AG08395 (cell line): ENCODE measurements at places on chromosomes 16 and 17.
A peak's percentile ranks its signal among the peaks of the same experiment; 100 is the strongest.

DNA sequence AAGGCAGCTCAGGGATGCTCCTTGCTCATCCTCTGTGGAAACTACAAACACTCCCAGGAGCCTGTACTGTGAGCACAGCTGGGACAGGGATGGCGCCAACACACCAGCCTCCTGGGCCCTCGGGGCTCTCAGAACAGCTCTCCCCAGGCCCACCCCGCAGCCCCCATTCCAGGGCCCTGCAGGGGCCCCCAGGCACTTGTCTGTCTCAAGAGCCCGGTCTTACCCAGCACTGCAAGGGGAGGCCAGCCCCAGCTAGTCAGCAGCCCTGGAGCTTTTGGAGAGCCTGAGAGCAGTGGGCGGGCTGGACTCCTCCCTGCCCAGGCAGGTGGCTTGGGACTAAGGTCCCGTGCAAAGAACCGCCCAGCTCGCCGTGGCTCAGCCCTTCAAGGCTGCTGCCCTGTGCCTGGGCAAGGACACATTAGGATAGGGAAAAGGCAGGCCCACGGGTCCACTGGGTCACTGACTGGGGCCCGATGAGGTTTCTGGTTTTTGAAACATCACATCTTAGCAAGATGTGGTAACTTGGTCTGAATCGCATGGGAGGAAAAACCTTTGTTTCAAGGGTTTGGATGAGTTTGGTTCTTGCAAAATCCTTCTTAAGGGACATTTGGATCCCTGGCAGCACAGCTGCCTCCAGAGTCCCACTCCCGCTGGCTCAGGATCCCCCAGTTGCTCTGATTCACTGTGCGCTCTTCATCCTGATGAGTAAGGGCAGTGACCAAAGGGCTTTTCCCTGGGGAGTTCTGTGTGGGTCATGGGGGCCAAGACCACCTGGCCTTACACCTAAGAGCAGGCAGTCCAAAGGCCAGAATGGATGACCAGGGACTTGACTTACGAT lies 2.8 kb downstream of the DNASE1L2 start:
- no peak for DNase-seq

DNA sequence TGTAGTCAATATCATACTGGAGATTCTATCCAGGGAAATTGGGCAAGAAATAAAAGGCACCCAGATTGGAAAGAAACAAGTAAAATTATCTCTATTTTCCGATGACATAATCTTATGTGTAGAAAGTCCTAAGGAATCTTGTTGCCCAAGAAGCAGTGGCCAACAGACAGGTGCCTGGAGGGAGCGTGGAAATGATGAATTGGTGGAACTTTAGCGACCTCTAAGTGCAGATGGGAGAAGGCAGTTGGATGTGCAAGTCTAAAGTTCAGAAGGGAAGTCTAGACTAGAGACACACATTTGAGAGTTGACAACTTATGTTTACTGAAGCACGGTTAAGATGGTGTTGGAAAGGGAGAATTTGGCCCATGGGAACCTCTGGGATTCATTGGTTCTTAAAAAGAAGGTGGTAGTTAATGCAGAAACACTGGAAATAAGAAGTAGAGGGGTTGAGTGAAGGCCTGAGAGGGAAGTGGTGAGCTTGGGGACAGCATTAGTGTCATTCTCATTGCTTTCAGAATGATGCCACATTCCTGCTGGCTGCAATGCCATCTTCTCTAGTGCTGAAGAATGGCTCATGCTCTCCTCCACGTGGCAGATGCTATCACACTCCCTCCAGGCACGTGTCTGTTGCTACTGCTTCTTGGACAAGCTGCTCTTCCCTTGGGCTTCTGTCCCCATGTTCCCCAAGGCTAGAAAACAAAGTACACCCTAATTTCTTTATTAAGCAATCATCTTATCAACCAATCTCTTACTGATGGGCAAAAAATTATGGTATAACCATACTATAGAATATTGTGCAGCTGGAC lies 24.0 kb downstream of the TAT start:
- DNase-seq, result no peak

GRCh38 chr17:63850401-63850800 lies 7.9 kb upstream of the SMARCD2 start:
- DNase-seq, result no peak

DNA sequence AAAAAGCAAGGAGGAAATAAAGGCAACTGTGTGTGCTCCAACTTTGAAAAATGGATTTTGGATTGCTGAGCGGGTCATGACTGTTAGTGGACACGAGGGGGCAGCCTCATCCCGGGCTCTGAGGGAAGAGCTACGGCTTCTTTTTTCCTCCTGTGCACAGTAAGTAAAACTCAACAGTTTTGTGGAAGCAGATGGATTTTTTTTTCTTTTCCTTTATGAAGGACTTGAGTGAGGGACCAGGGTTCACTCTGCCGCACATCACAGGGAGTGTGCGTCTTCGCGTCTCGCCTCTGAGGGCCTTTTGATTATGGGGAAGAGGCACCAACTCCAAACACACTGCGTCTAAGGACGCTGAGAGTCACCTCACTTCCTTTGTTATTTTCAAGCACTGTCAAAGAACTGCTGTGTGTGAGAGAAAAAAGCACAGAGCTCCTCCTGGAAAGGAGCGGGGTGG lies 80.3 kb upstream of the GOT2 start:
- DNase-seq, result peak; percentile 74

DNA sequence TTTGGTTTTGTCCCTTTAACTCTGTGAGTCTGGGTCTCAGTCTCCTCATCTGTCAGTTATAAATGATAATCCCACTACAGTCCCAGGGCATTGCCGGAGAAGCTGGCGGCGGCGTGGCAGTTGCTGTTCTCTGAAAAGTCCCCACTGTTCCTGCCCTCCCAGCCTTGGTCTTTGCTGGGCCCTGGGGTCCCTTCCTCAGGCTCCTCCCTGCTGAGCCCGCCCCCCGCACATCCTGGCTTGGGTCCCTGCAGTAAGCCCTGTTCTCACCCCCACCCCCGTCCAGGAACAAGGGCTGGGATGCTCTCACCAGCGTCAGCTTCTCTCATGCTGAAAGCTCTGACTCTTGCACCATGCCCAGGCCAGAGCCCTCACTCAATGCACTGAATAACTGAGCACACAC lies 35.3 kb upstream of the PEMT start:
- DNase-seq, result no peak

DNA sequence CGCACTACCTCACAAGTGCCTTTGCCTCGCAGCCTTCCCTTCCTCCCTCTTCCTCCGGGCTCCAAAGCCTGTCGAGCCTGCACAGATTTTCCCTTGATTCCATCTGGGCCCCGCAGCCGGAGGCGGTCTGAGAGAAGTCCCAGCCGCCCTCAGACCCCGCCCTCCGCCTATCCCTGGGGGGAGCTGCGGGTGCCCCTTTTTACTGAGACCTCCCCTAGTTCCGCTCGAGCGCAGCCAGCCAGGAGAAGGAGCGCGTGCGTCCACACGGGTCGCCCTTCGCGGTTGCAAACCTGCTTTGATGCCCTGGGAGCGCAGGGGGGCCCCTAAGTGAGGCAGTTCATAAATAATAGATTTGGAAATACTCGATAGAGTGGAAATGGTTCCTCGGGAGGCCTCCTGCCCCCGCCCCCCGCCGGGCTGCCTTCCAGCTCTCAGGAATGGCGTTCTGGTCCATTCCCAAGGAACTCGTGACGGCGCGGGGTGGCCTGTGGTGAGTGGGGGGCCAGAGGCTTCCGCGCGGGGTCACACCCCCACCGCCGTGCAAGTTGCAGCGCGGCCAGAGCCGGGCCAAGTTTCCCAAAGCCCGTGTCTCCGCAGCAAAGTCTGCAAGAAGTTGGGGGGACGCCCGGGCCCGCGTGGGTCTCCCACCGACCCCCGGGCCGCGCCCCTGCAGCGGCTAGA lies 610 bp downstream of the C16orf74 start:
- peak; percentile 43 for DNase-seq

GRCh38 chr17:38922538-38923297 lies 2.7 kb upstream of the LASP1NB start:
- DNase-seq, result peak; percentile 40

DNA sequence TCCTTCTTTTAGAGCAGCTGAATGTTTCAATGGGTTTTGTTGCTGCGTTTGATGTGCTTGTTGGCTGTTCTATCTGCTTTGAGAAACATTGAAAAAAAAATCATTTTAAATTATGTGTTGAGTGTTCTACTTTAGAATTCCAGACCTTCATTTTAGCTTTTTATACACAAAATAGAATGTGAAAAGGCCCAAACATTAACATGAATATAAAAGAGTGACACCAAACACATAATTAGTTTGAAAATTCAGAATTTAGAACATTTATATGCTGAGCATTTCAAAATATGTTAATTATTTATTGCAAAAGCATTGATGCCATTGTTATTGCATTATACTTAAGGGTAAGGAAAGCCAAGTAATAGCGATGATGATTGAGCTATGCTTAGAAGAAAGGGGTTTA lies 2.9 kb downstream of the NFAT5 start:
- DNase-seq, result no peak

DNA sequence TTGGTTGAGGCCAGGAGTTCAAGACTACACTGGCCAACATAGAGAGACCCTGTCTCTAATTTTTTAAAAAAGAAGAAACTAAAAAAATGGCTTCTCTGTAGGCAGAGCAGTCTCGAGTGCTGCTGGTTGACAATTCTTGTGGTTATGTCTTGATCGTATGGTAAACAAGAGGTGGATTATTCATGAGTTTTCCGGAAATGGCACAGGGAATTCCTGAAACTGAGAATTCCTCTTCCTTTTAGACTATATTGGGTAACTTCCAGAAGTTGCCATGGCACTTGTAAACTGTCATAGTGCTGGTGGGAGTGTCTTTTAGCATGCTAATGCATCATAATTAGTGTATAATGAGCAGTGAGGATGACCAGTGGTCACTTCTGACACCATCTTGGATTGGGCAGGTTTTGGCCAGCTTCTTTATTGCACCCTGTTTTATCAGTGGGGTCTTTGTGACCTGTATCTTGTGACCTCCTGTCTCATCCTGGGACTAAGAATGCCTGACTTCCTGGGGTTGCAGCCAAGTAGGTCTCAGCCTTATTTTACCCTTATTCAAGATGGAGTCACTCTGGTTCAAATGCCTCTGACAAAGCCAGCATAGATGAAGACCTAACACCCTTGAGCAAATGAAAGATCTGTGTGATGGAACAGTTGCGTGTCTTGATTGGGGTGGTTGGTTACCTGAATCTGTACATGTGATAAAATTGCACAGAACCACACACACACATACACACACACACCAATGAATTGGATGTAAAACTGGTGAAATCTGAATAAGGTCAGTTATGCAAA lies 30.2 kb downstream of the BMERB1 start:
- DNase-seq, result no peak

- DNase-seq, result no peak
Observed at GRCh38 chr17:82232322-82232820, 3.5 kb downstream of the SLC16A3 start.

DNA sequence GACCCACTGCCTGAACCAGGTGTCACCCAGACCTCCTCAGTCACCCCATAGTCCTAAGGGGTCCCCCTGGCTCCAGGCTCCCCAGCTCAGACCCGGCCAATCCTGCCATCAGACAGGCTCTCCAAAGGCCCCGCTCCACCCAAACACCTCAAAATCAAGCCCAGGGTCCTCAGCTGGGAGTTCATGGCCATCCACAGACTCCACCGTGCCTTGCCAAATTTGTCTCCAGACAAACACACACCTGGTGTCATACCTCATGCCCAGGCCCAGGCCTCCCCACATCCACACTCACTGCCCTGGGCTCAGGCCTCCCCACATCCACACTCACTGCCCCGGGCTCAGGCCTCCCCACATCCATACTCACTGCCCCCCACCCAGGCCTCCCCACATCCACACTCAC lies 12.5 kb downstream of the RPH3AL start:
- DNase-seq, result no peak

DNA sequence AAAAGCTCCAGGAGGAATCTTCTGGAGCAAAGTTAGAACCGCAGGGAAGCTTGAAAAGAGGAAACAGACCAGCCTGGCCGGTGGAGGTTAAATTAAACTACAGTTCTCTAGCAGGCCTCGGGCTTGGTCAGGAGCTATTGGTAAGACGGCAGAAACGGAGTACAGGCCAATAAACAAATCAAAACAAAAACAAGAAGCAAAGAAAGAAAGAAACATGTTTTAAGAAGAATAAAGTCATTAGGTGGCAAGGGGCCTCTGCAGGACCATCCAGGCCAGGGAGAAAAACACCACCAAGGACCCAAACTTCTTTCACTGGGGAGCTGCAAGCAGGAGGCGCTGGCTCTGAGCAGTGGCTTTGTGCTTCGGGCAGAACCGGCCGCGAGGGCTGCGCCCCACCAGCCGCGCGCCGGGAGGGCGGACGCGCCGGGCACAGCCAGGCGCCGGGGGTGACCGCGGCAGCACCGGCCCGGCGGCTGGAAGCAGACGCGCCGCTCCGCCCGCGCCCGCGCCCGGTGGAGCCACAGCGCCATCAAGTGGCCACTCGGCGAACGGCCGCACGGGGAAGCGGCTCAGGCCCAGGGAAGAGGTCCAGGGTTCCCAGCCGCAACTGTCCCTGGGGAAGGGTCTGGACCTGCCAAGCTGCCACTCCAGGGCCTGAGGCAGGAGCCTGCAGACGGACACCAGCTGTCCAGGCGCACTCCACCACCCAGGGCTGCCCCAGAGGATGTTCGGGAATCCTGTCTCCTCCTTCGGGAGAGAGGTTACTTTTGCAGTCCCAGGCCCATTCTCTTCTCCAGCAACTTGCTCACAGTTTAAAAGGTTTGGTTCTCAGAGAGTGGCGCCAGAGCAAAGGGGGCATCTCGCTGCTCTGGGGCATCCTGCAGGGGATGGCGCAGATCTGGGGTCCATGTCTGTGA lies 419.4 kb downstream of the SOX9 start:
- peak; percentile 91 for DNase-seq

DNA sequence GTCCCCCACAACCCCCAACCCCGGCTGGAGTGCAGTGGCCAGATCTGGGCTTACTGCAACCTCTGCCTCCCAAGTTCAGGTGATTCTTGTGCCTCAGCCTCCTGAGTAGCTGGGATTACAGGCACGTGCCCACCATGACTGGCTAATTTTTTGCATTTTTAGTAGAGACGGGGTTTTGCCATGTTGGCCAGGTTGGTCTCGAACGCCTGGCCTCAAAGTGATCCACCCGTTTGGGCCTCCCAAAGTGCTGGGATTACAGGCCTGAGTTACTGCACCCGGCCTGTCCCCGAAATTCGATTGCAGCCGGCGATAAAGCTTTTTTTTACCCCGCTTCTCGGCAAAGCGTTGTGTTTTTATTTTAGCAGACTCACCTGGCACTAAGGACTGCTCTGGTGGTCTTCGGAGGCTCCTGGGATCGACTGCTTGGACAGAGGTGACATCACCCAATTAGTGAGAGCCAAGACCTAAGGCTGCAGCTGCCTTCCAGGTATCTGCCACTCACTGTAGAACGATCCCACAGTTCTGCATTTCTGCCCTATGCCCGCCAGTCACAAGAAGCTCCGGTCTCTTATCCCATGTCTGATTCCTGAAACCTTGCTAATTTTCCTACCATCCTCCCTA lies 82.2 kb upstream of the ARL4D start:
- DNase-seq, result no peak

GRCh38 chr16:85746460-85747215 lies 4.3 kb downstream of the C16orf74 start:
- peak; percentile 60 for DNase-seq

- no peak for DNase-seq
Observed at GRCh38 chr17:964876-965275, 14.7 kb downstream of the NXN start.

DNA sequence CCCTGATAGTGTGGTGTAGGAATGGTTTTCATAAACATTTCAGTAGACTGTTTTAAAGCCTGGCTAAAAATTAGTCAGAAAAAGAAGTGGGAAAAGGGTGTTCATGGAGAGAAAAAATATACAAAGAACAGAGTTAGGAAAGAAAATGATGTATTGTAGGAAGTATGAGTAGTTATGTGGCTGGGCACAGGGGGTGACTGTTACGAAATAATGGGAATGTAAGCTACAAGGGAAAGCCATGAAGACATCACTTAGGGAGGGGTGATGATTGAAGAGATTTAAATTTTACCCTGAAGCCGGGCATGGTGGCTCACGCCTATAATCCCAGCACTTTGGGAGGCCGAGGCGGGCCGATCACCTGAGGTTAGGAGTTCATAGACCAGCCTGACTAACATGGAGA lies 55.3 kb downstream of the NUP88 start:
- peak; percentile 39 for DNase-seq
